Cerebellar nuclear complex (tissue), 1 donor: ENCODE measurements at places on chromosomes 6 and 20.

GRCh38 chr6:29516108-29516507 lies 28.4 kb upstream of the MAS1L start:
- no peak for DNase-seq

DNA sequence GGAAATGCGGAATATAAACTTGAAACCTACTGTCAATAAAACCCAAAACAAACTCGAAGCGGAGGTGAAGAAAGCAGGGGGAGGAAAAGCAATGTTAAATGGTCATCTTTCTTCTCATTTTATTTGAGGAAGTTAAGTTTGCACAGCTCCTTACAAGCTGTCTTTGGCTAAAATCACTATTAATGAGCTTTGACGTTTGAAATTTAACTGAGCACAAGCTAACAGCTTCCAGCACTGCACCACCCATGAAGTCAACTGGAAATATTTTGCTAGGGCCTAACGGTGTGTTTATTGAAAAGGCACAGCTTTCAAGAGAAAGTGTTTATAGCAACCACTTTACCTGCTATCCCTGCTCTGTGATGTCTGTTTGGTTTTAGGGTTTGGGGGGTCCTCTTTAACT lies 103.8 kb downstream of the PKHD1 start:
- DNase-seq = no peak

DNA sequence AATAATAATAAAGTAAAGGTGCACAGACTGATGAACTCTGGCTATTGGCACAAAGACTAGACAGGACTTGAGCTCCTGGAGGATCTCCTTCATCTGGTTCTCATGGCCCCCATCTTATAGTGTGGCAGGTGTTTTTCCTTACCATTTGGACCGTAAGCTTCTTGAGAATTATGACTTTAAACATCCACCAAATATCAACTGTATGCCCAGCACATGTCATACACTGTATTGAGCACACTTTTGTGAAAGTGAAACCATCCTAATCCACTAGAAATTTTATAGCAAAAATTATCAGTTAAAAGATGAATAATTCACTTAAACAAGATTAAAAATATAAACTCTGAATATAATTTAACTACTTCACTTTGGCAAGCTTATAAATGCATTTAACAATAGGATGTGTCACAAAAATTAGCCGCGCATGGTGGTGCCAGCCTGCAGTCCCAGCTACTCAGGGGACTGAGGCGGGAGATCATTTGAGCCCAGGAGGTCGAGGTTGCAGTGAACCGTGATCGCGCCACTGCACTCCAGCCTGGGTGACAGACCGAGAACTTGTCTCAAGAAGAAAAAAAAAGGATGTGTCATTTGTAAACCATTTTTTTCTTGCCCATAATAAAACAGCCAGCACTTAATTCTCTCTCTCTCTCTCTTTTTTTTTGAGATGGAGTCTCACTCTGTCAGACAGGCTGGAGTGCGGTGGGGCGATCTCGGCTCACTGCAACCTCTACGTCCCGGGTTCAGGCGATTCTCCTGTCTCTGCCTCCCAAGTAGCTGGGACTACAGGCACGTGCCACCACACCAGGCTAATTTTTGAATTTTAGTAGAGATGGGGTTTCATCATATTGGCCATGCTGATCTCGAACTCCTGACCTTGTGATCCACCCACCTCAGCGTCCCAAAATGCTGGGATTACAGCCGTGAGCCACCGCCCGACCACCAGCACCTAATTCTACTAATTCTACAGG lies 9.1 kb downstream of the HIVEP2 start:
- DNase-seq = no peak

DNA sequence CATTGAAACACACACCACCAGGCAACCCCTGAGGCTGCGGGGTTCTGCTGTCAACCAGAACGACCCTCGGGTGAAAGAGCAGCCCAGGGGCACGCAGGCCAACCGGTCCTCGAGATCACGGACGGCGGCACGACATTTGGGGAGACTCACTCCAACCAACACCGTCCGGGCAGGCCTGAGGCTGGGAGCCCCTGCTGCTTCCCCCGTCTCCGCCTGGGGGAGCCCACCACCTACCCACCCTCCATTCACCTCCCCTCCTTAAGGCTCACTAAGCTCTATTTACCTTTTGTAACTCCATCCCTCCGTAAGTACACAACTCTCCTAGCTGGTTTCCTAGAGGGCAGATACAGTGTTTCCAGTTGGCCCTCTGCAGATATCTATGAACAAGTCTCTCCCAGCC lies 971.3 kb upstream of the DEFB115 start:
- no peak for DNase-seq

DNA sequence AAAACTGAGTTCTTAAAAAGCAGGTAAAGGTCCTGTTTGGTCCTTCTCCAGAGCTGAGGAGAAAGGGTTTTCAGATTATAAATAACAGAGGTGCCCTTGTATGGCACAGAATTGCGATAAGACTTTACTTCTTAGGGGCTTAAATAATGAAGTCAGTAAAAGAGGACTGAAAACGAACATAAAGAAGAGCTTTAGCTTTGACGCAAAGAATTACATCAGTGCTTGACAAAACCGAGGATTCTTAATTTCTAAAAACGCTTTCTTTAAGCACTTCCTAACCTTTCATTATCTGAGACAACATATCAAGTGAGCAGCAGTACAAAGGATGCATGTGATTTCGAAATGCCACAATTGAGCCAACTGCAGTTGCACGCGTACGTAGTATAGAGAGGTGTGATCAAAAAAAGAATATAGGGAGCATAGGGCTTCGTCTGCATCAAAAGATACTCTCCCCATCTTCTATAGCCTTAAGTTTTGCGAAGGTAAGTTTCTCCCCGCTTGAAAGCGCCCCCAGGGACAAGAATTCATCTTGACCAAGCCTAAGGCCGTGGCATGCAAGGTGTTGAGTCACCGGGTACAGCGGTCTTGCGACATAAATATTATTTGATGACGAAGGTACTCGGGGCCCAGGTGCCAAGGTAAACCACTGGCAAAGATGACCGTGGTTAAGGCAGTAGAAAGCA lies 778 bp upstream of the LOC128125822 start:
- DNase-seq = no peak

DNA sequence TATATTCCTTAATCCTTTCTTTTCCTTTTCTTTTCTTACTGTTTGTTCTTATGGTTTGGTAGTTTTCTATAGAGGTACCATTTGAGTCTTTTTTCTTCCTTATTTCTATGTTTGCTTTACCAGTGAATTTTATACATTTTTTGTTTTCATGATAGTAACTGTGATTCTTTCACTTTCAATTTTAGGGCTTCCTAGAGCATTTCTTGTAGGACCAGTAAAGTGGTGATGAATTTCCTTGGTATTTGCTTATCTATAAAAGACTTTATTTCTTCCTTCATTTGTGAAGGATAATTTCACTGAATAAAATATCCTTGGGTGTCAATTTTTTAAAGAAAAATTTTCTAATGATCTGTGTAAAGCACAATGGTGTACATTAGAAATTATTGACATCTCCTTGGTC lies 637.4 kb downstream of the CD109 start:
- DNase-seq = no peak

- no peak for DNase-seq
Measured at GRCh38 chr6:37481711-37482605, 17.7 kb downstream of the CCDC167 start.

DNA sequence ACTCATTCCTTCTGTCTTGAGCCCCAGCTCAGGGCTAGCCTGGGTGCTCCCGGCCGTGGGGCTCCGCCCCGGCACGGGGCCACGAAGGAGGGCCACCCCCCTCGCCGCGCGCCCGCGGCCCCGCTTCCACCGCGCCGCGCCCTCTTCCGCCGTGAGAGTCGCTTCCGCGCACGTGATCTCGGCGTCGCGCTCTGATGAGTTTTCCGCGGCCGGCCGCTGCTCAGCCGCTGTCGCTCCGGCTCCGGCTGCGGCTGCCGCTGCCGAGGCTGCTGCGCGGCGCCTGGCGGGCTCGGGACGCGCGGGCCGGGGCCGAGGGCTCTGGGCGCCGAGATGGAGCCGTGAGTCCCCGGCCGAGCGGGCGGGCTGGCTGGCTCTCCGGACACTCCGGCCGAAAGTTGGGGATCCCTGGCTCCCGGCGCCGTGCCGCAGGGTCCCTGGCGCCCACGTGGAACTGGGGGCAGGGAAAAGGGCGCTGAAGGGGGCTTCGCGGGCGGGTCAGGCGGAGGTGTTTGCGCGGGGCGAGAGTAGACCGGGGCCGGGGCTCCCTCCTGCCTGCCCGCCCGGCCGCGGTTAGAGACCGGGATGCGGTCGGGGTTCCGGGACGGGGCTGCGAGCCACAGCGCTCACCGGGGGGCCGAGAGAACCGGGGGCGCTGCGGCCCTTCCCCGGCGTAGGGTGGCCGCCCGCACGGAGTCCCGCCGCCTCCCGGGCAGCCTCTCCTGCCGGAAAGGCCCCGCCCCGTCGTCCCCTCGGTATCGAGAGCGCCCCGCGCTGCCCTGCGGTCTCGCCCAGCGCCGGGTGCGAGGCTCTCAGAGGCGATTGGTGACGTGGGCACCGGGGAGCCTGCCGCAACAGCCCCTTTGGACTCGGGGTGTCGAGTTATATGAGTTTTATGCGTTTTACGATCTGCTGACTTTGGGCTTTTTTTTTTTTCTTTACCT lies at the start of gene TMEM181:
TMEM181 (plus strand) TSS at position 197 of the 941 bp plus-strand sequence; CDS start at position 331, 134 bp downstream.
- no peak for DNase-seq

DNA sequence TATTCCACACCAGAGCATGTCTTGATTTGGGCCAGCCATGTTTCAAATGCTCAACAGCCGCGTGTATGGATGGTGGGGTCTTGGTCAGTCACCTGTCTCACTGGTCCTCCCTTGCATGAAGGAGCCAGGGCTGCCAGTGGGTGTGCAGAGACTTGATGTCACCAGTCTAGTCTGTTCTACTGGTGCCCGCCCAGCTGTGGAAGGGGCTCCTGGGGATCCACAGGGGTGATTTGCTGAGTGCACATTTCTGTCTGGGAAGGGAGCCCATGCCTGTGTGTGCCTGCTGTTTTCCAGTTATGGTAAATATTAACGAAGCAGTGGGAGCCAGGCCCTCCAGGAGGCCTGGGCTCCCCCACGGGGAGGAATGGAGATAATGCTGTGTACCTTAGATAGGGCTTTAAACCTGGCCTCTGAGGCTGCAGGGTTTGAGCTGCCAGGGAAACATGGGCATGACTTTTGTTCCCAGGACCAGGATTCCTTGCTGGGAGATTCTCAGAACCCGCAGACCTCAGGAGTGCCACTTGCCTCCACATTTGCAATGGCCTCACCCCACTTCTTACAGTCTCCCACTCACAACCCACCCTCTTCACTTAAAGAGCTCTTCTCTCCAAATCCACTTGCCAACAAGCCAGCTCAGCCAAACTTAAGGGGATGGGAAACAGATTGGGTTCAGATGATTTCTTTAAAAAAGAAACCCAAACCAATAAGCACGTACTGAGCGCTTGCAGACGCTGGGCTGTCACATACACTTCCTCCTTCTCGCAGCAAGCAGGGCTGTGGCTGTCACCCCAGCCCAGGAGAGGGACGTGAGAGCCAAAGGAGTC lies 54.1 kb downstream of the VEGFA start:
- DNase-seq = no peak

GRCh38 chr20:7841971-7842310 lies 98.3 kb downstream of the HAO1 start:
- no peak for DNase-seq

GRCh38 chr6:157283900-157284737 lies 39.2 kb downstream of the TMEM242 start:
- DNase-seq = no peak

GRCh38 chr6:52155791-52156576 lies 30.2 kb upstream of the IL17A start:
- DNase-seq = no peak

- no peak for DNase-seq
Measured at GRCh38 chr6:142416179-142416578, 114.4 kb downstream of the ADGRG6 start.

DNA sequence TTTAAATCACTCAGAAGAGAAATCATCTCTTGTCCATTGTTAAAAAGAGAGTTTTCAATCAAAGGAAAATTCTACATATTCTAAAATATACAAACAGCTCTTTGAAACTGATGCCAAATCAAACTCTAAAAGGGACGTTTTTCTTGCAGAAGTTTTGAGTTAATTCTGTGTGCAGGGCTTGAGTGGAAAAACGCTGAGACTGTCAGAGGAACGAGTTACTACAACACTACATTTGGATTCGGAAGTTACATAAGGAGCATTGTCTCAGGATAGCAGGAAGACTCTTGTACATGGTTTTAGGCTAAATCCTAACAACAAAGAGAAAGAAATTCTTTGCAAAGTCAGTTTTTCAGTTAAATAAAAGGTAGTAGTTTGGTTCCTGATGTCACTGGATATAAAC lies 155.7 kb upstream of the SUPT3H start:
- DNase-seq = no peak

DNA sequence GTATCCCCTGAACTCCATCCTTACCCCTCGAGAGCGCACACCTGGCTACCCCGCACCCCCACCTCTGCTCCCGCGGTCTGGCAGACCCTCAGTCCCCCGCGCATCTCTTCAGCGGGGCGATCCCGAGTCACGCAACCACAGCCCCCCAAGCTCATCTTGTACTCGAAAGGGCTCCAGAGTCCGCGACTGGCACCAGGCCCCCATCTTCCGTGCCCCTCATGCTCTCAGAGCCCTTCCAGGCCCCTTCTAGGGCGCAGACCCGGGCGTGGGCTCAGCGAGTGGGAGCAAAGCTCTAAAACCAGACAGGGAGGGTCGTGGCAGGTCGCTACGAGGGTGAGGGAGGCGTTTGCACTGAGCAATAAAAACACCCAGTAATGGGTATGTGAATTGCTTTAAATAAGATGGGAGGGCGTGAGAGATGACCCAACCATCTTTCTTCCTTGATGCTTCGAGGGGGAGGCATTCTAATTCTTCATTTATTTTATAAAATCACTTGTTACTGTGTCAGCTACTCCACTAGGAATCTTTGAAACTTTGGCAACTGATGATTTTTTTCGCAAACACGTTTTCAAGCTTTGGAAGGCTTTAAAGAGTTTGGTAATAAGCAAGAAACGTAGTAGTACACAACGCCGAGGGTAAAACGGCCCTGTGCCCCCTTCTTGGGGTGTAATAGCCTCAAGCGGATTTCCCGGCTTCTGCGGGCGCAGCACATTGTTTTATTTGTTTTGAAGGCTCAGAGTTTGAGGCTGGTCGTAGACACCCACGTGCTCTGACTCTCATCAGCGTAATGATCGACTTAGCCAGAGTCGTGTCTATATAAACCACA lies 42.6 kb upstream of the SUPT3H start:
- no peak for DNase-seq

DNA sequence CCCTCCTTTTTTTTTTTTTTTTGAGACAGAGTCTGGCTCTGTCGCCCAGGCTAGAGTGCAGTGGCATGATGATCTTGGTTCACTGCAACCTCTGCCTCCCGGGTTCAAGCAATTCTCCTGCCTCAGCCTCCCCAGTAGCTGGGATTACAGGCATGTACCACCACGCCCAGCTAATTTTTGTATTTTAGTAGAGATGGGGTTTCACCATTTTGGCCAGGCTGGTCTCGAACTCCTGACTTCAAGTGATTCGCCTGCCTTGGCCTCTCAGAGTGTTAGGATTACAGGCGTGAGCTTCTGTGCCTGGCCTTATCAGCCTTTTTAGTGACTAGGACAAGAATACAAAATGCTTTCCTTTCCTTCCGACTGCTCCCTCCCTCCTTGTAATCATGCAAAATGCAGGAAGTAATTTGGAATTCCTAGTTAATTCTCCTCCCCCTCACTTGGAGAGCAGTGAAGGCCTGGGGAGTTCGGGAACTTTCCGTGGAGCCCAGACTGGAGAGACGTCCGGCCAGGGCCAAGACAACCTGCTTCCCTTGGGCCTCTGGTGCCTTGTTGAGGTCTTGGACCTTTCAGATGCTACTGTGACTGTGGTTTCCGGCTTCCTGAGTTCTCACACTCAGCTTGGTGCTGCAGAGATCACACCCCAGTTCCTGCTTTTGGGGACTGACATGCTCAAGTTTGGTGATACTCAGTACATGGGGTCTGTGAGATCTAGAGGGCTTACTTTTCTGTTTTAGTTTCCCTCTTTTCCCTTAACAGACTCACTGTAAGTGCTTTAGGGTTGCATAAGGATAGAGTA lies 3.9 kb upstream of the PHF20 start:
- no peak for DNase-seq

GRCh38 chr6:20875369-20875963 lies 341.2 kb downstream of the CDKAL1 start:
- no peak for DNase-seq
